DMS 273 treated with DMSO at 0.1 percent for 48 hours (cell line): ENCODE measurements at places on chromosomes 13 and 19.
A peak's percentile ranks its signal among the peaks of the same experiment; 100 is the strongest.

- DNase-seq: peak; percentile 51
Observed at GRCh38 chr19:41426952-41427646, at the start of gene B3GNT8. Gene B3GNT8, minus strand, starts transcription at chr19:41427374. Its CDS starts 596 bp downstream, at chr19:41426778.

DNA sequence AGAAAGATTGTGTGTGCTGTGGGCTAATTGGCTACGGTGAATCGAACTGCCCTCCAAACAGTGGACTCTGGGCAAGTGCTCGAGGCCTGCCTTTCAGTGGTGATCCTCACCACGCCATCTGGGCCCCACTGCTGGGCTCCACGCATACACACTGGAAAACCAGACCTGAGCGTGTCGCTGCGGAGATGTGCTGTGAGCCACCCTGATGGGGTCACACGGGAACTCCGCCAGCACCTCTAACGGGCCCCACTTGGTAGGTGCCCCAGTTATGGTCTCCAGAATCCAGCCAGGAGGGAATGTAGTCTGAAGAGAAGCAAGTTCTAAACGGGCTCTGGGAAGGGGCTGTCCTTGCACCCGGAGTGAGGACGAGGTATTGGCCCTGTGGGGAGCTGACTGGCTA lies 39.3 kb downstream of the C13orf46 start:
- DNase-seq: no peak

DNA sequence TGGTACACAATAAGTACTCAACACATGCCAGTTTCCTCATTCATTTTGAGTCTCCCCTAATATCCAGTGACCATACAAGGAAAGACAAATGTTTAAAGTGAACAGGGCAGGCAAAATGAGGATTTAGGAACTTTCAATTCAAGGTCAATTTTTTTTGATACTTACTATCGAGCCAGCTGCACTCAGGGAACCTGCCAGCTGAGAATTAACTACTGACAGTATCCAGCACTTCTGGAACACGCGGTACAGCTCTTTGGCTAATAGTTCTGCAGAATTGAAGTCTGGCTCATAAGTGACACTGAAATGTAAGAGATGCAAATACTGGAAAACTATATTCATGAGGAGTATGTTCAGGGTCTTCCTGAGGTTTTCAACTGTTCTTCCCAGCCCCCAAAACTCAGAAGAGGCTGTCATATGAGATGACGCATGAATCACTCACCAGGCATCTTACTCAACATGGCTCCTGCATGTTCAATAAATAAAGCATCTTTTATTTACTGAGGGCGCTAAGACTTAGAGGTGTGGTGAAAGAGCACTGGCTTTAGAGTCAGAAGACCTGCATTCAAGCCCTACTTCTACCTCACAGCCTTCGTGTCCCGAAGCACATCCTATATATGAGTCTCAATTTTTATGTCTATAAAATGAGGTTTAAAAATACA lies 25.6 kb downstream of the RUBCNL start:
- no peak for DNase-seq

- no peak for DNase-seq
Observed at GRCh38 chr19:48552406-48553322, 692 bp downstream of the SULT2B1 start.

DNA sequence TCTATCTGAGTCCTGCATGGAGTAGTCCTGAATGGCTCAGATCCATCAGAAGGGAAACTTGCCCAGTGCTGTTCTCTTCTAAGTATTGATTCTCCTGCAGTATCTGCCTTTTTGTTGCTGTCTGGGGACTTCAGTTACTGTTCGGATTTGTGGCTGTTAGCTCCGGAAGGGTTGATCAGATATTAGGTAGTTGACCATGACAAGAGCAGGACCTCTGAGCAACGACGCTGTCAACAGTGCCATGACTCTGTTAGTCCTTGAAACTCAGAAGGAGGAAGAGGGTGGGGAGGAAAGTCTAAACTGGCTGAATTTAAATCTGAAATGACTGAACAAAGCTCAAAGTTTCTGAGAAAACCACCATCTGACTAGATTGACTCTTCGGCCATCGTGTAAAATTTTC lies 42.2 kb downstream of the CCNE1 start:
- no peak for DNase-seq

- DNase-seq: no peak
Observed at GRCh38 chr13:97724450-97724849, 229.0 kb upstream of the IPO5 start.

GRCh38 chr19:42352301-42353259 lies 27.1 kb downstream of the MEGF8 start:
- DNase-seq: no peak

DNA sequence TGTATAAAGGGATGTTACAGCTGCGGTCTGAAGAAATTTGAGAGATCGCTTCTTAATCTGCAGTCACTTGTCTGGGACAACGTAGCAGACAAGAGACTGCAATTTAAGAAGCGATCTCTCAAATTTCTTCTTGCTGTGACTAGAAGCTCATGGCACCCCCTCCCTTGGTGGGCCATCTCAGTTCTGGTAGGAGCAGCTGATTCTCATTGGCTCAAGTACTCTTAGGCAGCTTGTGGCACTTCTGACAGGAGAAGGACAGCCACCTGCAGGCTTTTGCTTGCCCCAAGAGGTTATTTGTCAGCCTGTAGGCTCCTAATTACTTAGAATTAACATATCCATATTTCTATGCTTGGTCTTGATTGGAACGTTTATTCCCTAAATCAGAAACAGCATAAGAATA lies 503.0 kb downstream of the DCT start:
- DNase-seq: no peak

- peak; percentile 31 for DNase-seq
Observed at GRCh38 chr19:2888731-2889224, 11.9 kb upstream of the ZNF57 start.

GRCh38 chr13:41458187-41458760 lies 924 bp downstream of the RGCC start:
- DNase-seq: no peak

DNA sequence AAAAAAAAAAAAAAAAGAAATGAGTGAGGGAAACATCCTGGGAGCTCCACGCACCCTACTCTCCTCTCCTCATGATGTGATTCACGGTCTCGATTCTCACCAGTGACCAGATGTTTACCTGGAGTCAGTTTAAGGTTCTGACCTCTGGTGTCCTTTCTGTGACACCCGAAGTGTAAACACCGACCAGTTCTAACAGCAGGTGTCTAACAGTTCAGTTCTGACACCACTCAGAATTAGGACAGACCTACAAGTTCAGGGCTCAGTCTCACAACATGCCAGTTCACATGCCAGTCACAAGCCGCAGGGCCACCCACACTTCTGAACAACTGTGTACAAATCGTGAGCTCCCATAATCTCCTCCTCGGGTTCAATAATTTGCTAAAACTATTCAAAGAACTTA lies 6.0 kb downstream of the ZNF564 start:
- no peak for DNase-seq

DNA sequence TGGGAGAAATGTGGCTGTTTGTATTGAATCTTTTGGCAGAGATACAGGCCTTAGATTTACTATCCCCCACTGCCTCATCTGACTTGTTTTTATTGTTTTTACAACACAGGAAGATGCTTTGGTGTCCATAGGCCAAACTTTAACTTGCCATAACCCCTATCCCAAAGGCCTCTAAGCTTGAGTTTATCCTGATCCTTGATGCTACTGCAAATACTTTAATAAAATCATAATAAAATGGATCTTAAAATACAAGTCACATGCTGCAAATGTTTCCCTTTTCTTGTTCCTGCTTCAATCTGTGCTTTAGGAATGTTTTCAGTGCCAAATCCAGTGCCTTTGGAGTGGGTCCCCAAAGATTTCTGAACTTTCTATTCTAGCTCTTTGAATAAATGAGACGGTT lies 770.6 kb downstream of the DACH1 start:
- no peak for DNase-seq

DNA sequence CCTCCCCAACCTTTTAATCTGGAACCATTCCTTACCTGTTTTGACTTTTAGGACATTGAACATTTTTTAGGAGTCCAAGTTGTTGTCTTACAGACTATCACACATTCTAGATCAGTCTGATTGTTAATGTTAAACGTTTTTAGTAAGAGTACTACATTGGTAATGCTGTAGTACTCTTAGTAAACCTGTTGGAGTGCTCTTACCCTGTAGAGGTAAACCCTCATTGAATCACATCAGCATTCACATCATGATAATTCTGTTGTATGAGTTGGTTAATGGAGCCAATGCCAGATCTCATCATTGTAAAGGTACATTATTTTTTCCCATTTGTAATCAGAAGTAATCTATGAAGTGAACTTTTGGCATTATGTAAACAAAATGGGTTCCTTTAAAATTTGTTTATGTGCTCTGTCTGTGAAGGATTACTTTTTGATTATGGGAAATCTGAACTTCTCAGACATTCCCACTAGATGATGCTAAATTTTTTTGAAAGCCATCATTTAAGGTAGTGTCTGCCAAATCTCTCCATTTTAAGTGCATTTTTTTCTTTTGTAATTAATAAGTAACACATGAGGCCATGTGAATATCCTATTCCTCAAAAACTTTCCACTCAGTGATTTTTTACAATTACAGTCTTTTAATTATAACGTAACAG lies 55.2 kb downstream of the VWA8 start:
- peak; percentile 1 for DNase-seq

GRCh38 chr13:43316281-43316680 lies 292.9 kb downstream of the DNAJC15 start:
- DNase-seq: no peak

- no peak for DNase-seq
Observed at GRCh38 chr13:50798923-50799322, 44.6 kb downstream of the DLEU7 start.

GRCh38 chr13:26225896-26226617 lies 3.9 kb upstream of the RNF6 start:
- DNase-seq: no peak

GRCh38 chr13:91647361-91647990 lies 249.1 kb downstream of the GPC5 start:
- no peak for DNase-seq

GRCh38 chr13:44157606-44158005 lies 216.0 kb upstream of the SERP2 start:
- DNase-seq: no peak

DNA sequence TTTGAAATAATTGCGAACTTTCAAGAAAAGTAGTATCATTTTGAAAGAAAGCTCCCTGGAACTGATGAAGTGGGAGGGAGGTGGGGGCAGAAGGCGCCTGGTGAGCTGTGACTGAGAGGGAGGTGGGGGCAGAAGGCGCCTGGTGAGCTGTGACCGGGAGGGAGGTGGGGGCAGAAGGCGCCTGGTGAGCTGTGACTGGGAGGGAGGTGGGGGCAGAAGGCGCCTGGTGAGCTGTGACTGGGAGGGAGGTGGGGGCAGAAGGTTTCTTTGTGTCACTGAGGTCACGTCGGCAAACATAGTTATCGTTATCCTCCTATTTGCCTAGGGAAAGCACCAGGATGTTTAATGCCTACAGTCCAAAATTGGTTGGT lies 24.2 kb downstream of the C2CD4C start:
- DNase-seq: no peak

GRCh38 chr19:7669641-7670040 lies 792 bp downstream of the RETN start:
- DNase-seq: no peak

DNA sequence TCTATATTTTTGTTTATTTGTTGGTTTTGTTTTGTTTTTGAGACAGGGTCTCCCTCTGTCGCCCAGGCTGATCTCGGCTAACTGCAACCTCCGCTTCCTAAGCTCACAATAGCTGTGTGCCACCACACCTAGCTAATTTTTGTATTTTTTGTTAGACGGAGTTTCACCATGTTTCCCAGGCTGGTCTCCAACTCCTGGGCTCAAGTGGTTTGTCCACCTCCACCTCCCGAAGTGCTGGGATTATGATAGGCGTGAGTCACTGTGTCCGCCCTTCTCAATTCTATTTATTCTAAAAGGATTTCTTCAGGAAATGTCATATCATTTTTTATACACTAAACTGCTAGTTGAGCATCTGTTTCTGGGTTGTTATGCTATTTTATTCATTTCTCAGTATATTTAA lies 1206.0 kb downstream of the OLFM4 start:
- no peak for DNase-seq

- DNase-seq: peak; percentile 1
Observed at GRCh38 chr13:31885994-31886393, 145.6 kb upstream of the FRY start.

DNA sequence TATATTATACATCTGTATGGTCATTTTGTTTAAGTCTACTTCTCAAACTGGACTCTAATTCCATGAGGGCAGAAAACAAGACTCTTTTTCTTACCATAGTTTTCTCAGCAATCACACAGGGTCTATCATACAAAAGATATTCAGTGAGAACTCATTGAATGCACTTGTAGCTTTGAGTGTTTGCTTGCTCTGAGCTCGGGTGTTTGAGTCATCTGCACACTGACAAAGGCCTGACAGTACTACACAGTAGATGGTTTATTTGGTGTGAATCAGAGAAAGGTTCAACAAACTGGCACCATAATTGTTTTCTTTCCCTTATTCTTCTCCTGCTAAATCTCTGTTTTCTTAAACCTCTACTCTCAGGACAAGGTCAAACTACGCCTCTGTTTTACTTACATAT lies 586.4 kb downstream of the LMO7 start:
- DNase-seq: no peak

DNA sequence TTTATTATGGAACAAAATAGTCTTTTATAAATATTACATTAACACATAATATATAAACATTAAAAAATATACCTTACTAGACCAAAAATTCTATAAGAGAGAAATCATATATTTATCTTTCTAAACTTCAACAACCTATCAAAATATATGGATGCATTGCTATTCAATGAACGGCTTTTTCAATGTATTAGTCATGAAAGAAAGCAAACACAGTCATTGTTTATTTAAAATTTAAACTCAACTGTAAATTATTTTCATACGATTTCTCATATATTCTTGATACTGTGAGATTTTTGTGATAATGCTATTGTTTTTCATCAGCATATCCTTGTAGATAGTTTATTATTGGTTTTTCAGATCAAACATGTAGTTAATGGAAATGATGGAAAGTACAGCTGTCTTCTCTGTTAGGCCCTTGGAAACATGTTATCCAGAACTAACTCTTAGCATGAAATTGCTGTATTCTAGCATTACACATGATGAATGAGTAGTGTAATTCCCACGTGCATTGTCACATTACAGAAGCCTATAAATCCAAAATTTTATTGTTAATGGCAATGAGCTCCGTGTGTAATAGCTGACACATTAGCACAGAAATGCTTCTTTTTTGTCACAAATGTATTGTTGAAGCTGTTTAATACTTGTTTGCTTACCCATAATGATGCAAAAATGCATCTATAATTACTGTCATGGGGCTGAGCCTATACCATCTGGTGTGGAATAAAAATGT lies 1639.9 kb downstream of the SLITRK5 start:
- no peak for DNase-seq

DNA sequence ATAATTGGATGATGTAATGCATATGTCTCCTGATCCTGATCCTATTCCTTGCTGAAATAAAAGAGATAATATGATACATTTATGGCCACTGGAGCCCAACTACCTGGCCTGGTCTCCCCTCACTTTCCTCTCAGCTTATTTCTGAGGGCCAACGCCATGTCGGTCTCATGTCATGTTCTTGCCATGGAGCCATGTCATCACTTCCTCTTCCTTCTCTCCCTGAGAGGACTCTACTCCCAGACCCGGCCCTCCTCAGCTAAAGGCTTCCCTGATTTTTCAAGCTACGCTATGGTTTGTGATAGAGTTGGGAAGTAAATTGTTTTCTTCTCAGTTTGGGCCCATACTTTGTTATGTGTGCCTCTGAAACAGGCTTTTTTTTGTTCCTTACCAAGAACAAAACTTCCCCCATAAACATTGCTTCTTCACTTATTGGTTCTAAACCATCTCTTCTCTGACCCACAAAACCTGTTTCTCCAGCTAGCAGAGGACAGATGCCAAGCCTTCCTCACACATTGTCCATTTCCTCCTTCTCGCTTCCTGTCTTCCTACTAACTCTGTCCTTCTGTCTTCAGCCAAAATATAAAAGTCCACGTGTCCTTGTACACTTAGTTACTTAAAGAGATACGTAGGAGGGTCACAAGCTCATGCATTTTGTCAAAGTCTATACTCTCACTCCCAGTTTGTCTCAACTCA lies 319.9 kb upstream of the DACH1 start:
- DNase-seq: no peak
